Non-pigmented ciliary epithelial cell (primary cell): ENCODE measurements at places on chromosomes 11 and 22.

- DNase-seq = no peak
These were observed 15.8 kb upstream of the OR51T1 start for GRCh38 chr11:4865855-4866254.

DNA sequence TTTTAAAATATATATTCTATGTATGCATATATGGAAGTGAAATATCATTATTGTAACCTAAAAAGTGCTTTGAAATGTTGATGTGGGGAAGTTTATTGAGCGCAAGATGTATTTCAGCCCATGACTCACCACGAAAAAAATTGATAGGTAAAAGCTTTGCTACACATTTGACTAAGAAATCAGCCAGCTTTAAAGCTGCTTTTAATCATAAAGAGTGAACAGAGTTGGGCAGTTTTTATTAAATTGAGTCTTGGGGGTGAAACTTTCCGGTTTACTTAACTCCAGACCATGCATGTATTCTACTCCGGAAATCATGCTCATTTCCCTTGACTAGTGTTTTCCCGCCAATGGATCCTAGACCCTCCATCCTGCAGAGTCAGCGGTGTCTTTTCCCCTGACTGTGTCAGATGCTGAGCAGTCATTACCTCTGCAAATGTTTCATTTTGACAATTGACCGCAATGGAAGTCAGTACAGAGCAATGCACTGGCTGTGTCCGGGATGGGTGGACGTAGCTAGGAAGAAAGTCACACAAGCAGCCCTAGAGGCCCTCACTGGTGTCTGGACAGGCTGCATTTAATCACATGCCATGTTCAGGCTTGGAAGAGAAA lies 47.2 kb upstream of the MPEG1 start:
- no peak for DNase-seq

DNA sequence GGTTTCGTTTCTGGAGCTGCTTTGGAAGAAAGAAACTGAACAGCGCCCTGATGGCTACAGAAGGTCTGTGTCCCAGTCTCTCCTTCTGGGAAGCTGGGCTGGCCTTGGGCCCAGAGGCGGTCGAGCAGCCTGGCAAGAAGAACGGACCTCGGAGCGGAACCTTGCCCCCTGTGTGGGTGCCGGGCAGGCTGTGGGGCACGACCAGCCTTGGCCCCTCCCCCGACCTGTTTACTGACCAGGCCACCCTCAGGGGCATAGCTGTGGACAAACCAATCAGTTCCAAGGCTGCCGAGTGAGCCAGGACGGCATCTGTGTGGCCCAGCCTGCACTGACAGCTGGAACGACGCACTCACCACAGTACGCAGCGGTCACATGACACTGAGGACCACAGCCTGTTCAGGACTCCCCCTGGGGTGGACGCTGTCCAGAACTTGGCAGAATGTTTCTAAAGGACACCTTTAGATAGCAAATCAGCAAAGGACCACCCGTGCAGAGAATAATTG lies 7.2 kb downstream of the PIM3 start:
- no peak for DNase-seq

GRCh38 chr22:19064354-19065054 lies 57.7 kb downstream of the DGCR2 start:
- DNase-seq = no peak

- no peak for DNase-seq
These were observed 2.7 kb upstream of the VPREB3 start for GRCh38 chr22:23756891-23757290.

DNA sequence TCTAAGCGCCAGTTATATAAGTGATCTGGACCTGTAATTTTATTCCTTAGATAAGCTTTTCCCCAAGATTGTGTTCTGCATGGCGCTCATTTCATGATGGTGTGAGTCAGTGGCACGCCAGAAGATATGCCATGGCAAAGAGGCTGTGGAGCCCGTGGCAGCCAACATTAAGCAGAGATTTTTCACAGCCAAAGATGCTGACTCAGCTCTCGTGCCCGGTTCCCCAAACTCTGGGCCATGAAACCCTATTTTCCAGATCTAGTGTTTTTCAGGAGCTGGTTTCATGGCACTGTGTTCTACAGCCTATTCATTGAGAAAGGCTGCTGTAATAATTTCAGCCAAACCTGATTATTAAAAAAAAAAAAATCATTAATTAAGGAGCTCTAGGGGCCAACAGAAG lies 15.4 kb upstream of the LINC01488 start:
- DNase-seq = no peak

DNA sequence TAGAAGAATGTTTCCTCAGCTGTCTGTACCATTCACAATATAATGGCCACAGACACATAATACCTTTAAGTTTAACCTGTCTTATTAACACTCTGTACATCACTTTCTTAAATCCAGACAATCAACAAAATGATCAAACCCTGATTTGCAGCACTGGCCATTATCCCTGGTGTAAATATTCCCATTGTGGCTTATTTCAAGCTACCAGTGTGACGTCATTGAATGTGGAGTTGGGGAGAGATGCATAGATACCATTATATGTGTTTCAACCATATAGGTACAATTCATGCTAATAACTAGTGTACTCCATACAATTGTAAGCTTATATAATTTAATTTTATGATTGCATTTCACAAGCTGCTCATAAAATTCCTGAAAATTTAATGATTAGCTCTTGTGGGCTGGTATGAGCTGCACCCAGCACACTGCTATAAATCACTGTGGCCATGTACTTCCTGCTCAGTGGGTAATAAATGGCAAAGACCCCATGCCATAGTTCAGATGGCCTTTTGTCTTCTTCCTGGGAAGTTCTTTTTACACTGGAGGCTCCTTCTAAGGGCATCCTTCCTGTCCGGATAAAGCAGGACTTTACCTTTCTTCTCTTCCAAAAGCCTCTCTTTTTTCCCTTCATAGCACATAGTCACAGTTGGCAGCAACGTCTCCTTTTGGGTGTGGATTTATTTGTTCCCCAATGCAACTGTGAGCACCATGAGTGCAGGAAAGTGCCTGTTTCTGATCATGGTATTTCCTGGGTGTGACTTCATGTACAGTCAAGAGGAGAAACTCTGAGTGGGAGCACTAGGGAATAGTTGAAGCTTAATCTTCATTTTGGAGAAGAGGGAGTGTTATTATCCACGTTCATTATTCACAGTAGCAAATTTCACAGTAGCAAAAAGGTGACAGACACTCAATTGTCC lies 87.8 kb downstream of the MIAT start:
- DNase-seq = no peak

GRCh38 chr11:720642-721246 lies 14.7 kb downstream of the EPS8L2 start:
- DNase-seq = no peak

DNA sequence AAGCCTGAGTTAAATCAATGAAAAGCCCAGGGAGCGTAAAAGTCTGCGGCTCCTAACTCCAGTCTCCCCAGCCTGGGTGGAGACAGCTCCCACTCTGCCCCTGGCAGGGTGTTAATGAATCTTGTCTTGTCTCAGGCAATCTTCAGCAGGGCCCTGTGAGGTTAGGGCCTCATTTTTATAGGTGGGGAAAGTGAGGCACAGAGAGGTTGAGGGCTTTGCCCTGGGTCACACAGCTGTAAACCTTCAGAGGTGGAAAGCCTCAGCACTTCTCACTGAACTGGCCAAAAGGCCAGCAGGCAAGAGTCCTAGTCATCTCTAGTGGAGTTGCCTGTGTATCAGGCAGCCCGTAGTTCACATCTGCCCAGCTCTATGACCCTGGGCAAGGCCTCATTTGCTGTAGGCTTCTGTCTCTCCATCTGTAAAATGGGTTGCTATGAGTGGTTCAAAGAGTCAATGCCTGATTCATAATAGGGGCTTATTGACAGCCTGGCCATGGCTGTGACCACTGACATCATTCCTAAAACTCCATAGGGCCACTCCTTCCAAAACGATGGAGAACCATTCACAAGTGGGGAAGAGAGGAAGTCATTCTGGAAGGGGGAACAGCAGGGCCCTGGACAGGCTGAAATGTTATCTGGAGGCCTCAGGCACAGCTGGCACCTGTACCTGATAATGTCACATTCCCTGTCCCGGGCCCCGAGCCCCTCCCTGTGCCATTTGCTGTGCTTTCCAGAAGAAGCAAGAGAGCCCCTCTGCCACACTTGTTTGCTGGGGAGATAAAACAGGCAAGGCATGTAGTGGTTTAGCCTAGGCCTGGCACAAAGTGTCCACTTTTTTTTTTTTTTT lies 6.0 kb downstream of the CBX7 start:
- no peak for DNase-seq

DNA sequence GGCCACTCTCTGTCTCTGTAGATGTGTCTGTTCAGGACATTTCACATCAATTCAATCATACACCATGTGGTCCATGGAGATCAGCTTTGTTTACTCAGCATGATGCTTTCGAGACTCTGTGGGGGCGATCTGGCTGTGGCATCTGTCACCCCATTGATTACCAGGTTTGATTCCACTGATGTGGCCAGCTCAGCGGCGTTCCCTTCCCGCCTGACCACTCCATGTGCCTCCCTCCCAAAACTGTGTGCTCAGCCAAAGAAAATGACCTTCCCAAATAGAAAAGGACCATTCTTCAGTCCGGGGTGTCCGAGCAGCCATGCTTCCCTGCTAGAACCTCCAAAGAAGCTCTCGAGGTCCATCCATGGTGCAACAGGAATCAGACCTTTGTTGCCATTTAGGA lies 89.1 kb downstream of the BRD1 start:
- DNase-seq = no peak
